ENCODE measurements at places on chromosomes 3 and 15.

DNA sequence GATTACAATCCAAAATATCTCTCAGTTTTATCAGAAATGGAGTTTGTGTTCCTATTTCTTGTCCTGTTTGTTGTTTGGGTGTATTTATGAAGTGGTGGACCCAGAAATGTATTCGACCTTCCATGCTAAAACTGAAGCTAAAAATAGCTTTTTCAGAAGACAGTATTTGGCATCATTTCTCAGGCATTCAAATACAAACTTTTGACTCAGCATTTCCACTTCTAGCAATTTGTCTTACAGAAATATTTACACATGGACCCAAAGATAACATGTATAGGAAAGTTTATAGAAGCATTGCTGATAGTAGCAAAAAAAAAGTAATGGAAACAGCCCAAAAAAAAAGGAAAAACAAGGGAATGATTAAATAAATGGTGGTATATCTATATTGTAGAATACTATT is 156.3 kb downstream of the HCN4 start:
- no peak for DNase-seq

DNA sequence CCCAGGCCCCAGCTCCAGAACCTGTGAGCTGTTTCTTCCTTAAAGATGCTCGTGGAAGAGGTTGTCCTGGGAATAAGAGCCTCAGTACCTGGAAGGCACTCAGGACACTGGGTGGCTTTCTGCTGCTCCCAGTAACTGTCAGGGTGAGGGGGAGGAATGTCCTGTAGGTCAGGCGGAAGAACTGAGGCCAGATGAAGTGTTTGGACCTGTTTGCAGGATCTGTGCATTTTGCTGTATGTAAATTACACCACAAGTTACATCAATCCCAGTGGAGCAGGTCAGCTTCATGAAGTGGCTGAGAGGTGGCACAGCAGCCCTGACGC is 27.1 kb downstream of the HDAC11 start:
- no peak for DNase-seq

DNA sequence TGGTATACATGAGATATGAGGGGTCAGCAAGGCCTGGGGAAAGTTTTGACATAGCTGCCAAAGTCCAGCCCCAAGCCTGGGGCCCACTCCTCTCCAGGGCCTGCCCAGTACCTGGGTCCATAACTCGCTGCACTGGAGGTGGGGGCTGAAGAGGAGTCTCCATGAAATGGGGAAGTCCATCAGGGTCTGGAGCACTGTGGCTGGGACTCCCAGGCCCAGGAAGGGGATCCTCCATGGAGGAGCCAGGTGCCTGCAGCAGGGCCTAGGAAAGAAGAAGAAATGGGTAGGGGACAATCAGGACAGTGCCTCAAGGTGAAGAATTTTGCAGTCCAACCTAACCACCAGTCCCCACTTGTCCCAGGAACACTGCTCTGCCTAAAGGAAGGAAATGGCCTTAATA is 8.2 kb downstream of the GORASP1 start:
- no peak for DNase-seq

GRCh38 chr3:71245971-71246880 is 337.3 kb downstream of the FOXP1 start:
- DNase-seq, result no peak

DNA sequence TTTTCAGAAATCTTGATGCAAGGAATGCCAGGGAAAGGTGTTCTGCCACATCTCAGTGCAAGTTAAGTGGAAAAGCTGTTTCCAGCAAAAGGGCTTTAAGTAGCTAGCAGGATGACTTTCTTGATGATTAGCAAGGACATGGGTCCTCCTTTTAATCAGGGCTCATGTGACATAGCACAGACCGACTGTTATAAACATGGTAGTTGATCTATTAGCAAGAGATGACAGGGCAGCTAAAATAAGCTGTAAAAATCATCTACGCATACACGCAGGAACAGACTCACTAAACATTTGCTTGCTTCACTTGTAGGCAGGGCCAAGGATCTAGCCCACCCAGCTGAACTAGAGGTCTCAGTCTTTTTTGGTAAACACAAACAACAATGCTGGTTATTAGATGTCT is 69.0 kb downstream of the GOLIM4 start:
- no peak for DNase-seq
